Neural crest cell (in vitro differentiated cells): ENCODE measurements at places on chromosomes 7 and 10.

DNA sequence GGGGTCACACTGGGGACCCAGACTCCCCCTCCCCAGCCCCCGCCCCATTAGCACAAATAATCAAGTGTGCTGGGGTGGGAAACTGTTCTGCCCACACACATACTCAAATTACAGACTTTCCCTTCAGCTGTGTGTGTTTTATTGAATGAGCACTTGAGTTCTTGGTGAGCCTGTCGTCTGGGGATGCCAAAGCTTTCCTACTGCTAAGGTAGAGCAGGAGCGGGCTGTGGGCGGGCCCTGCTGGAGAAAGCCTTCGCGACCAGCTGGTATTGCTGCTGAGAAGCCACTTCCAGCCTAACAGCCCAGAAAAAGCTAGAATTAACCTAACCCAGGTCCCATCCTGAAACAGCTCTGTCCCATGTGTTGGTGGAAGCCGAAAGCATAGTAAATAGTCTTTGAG, 87.0 kb upstream of the KMT2E start:
- H3K27me3 ChIP-seq, result no peaks in the 10 kb centered on the region
- H3K4me3 ChIP-seq, result no peak overlapping the region
- H3K4me1 ChIP-seq, result peaks cover 37% of the 10 kb centered on the region
- H3K27ac ChIP-seq, result no peak overlapping the region
- H3K36me3 ChIP-seq, result no peaks in the 10 kb centered on the region

DNA sequence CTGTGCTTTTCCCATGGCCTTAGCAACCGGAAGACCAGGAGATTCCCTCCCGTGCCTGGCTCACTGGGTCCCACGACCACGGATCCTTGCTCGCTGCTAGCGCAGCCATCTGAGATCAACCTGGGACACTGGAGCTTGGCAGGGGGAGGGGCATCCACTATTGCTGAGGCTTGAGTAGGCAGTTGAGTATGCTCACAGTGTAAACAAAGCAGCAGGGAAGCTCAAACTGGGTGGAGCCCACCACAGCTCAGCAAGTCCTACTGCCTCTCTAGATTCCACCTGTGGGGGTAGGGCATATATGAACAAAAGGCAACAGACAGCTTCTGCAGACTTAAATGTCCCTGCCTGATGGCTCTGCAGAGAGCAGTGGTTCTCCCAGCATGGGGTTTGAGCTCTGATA, 697.0 kb downstream of the SORCS1 start:
- DNase-seq, result no peak
- no peak overlapping the region for H3K4me3 ChIP-seq
- no peaks in the 10 kb centered on the region for H3K27me3 ChIP-seq
- H3K4me1 ChIP-seq, result peaks cover 5% of the 10 kb centered on the region

GRCh38 chr7:101725921-101726320, 91.5 kb upstream of the CUX1 start:
- no peaks in the 10 kb centered on the region for H3K36me3 ChIP-seq
- DNase-seq, result no peak
- no peaks in the 10 kb centered on the region for H3K27me3 ChIP-seq
- H3K4me3 ChIP-seq, result no peak overlapping the region
- H3K27ac ChIP-seq, result no peak overlapping the region

DNA sequence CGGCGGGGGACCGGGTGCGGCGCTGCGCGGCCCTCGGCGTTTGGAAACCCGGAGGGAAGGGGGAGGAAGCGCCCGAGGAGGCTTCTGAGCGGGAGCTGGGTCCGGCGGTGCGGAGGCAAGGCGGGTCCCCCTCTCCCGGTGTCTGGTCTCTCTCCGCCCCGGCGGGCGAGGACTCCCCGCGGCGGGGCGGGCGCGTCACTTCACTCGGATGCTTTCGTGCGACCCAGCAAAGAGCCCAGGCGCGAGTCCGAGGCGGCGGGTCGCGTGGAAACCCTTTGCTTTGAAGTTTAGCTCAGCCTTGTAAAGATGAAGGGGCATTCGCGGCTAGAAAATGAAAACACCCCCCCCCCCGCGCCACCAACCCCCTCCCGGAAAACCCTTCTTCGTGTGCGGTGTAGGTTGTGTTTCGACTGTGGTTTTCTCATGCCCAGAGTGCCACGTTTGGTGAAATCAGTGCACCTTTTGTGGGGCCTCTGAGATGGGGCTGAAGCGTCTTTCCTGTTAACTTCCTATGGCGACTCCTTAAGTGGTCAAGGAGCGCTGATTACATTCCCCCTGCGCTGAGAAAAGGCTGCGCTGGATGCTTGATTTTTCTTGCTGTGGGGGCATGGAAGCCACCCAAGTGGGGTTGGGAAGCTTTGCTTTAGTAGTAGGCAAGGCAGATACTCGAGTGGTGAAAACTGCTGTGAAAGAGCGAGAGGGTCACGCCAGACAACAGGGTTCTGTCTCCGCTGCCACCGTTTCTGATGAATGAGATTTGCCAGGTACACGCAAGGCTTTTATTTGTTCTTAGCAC, 876 bp downstream of the GNAI1 start:
- peak overlapping the region; percentile 96 for H3K27ac ChIP-seq
- DNase-seq, result no peak
- H3K36me3 ChIP-seq, result no peaks in the 10 kb centered on the region
- H3K4me1 ChIP-seq, result peaks cover 35% of the 10 kb centered on the region

GRCh38 chr10:83425306-83425705, 714.0 kb upstream of the GHITM start:
- no peak overlapping the region for H3K27ac ChIP-seq
- H3K36me3 ChIP-seq, result peaks cover 2% of the 10 kb centered on the region
- H3K27me3 ChIP-seq, result no peaks in the 10 kb centered on the region
- no peaks in the 10 kb centered on the region for H3K4me1 ChIP-seq
- no peak for DNase-seq

DNA sequence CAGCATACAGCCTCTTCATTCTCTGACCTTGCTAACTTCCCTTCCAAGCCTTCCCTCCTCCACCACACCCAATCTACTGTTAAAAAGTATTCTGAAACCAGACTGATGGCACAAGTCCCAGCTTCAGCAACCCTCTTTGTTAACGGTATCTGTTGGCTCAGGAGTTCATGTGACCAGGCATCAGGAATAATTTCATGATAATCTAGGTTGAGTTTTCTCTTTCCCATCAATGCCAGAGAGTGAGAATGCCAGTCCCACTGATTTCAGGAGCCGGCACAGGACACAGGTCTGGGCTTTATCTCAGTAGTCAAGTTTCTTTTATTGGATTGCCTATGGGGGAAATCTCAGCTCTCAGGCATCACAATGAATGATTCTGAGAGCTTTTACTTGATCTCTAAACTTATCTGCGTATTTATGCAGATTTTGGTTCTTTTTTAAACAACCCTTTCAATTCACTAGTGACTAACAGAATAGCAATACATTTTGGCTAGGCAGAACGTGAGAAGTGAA, 231.0 kb upstream of the LYZL1 start:
- no peaks in the 10 kb centered on the region for H3K27me3 ChIP-seq
- no peak overlapping the region for H3K4me3 ChIP-seq

DNA sequence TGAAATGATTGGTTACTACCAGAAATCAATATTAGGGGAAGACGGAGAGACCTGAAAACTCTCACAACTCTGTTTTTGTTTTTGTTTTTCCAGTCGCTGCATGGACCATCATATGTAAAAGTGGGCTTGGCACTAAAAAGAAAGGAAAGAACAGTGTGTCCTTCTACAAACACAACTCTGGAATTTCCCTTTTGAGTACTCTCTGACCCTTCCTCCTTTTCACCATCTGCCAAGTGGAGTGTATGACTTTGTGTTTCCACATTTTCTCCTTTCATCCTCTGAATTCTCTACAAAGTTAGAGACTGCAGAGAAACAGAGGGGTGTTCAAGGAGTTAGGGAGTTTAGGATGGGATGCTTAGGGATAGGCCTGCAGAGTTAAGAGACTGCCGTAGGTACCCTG, 92.0 kb downstream of the MDFIC start:
- no peak for DNase-seq
- no peaks in the 10 kb centered on the region for H3K27me3 ChIP-seq
- no peak overlapping the region for H3K27ac ChIP-seq
- H3K4me3 ChIP-seq, result no peak overlapping the region
- peaks cover 8% of the 10 kb centered on the region for H3K36me3 ChIP-seq

DNA sequence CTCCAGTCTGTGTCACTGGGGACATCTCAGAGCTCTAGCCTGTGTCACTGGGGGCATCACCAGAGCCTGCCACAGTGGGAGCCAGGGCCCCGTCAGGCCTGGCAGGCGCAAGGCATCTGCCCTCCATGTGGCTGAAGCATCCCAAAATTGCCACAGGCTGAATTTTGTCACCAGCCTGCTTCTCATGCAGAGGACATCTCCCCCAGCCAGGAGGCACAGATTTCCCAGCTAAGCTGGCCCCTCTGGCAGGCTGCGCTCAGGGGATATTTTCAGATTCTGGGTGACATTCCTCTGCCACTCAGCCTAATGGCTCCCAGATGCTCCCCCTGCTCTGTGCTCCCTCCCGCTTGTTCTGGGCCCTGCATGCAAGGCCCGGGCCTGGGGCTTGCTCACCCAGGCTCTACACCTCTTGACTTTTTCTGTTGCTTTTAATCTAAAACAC, 64.6 kb downstream of the COL13A1 start:
- H3K27me3 ChIP-seq, result no peaks in the 10 kb centered on the region
- peaks cover 64% of the 10 kb centered on the region for H3K4me1 ChIP-seq
- DNase-seq, result no peak
- no peaks in the 10 kb centered on the region for H3K36me3 ChIP-seq
- peak overlapping the region; percentile 50 for H3K4me3 ChIP-seq

DNA sequence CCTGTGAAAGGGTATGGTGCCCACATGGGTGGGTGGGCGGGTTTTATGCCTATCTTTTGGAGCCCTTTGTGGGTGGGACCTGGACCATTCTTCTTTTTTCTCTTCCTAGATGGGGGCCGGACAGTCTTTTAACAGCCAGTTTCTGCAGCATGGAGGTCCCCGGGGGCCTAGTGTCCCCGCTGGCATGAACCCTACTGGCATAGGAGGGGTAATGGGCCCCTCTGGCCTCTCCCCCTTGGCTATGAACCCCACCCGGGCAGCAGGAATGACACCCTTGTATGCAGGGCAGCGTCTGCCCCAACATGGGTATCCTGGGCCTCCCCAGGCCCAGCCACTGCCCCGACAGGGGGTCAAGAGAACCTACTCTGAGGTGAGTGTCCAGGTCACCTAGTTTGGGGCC, 9.1 kb downstream of the ZMIZ2 start:
- no peaks in the 10 kb centered on the region for H3K36me3 ChIP-seq
- no peaks in the 10 kb centered on the region for H3K4me1 ChIP-seq
- no peaks in the 10 kb centered on the region for H3K27me3 ChIP-seq
- H3K27ac ChIP-seq, result no peak overlapping the region

DNA sequence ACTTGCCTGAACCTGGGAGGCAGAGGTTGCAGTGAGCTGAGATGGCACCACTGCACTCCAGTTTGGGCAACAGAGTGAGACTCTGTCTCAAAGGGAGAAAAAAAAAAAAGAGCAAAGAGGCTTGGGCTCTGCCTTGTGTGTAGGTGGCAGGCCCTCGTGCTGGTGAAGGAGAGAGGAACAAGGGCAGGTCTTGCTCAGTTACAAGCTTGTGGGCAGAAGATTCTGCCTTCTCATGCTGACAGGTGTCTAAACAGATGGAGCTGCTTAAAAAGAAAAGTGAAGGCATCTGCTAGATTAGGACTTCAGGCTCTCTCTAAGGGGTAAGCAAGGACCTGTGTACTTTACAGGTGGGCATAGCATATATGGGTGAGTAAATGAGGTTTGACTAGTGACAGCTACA, 65.5 kb upstream of the TRIM8 start:
- no peak overlapping the region for H3K4me3 ChIP-seq
- H3K27ac ChIP-seq, result no peak overlapping the region
- DNase-seq, result no peak
- H3K4me1 ChIP-seq, result peaks cover 52% of the 10 kb centered on the region

DNA sequence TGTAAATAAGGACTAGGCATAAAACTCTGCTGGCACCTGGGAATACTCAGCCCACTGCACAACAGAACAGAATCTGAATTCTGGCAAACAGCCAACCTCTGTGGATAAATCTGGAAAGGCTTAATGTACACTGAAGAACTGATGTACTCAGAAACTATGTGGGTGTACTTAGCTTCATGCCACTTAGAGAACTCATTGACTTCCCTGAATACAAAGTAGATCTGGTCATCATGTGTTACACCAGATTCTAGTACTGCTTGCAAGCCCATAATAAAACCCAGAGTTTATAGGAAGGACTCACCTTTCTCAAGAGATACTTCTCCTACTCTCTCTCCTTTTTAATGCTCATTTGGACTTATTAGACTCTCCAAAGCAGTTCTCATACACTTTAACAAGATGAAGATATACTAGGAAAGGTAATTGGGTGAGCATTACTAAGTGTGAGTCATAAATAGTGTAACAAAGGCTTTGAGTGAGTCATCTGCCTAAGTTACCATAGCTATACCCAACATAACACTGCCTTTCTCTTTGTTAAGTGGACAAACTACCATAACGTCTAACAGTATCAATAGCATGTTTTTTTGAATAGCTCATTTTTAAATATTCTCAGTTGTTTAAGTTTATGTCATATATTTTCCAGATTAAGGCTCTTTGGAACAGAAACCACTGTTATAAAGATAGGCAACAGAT, 309.1 kb downstream of the MDFIC start:
- DNase-seq, result no peak
- no peak overlapping the region for H3K27ac ChIP-seq
- peaks cover 6% of the 10 kb centered on the region for H3K4me1 ChIP-seq
- H3K27me3 ChIP-seq, result no peaks in the 10 kb centered on the region
- no peak overlapping the region for H3K4me3 ChIP-seq

- no peak overlapping the region for H3K27ac ChIP-seq
- H3K4me1 ChIP-seq, result no peaks in the 10 kb centered on the region
- no peak overlapping the region for H3K4me3 ChIP-seq
- no peaks in the 10 kb centered on the region for H3K27me3 ChIP-seq
- DNase-seq, result no peak
Observed at GRCh38 chr7:14739168-14739840, 163.2 kb downstream of the DGKB start.

GRCh38 chr7:83876593-83876992, 227.7 kb upstream of the SEMA3E start:
- H3K36me3 ChIP-seq, result no peaks in the 10 kb centered on the region
- H3K4me1 ChIP-seq, result peaks cover 4% of the 10 kb centered on the region
- no peak overlapping the region for H3K4me3 ChIP-seq
- no peak overlapping the region for H3K27ac ChIP-seq
- H3K27me3 ChIP-seq, result no peaks in the 10 kb centered on the region

DNA sequence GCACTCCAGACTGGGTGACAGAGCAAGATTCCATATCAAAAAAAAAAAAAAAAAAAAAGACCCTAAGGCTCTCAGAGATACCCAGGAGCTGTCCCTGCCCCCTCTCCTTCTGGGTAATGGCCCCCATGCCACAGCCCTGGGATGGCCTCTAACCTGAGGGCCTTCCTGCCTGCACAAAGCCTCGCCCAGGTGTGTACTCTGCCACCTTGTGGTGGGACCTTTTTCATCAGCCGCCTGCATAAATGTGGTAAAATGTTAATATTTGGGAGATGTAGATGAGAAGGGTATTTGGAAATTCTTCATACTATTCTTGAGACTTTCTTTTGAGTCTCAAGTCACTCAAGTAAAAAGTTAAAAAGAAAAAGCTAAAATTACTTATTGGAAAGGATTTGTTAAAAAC, 46.3 kb upstream of the RNF216 start:
- DNase-seq, result no peak
- peaks cover 25% of the 10 kb centered on the region for H3K4me1 ChIP-seq
- no peak overlapping the region for H3K27ac ChIP-seq
- peak overlapping the region; percentile 33 for H3K4me3 ChIP-seq
- H3K36me3 ChIP-seq, result no peaks in the 10 kb centered on the region
